Stimulated activated CD8-positive, alpha-beta memory T cell treated with anti-CD3 and anti-CD28 coated beads, Interleukin-7, amount 100 ng/mL, for 1 hour (primary cell): ENCODE measurements at places on chromosomes 11 and 22.

DNA sequence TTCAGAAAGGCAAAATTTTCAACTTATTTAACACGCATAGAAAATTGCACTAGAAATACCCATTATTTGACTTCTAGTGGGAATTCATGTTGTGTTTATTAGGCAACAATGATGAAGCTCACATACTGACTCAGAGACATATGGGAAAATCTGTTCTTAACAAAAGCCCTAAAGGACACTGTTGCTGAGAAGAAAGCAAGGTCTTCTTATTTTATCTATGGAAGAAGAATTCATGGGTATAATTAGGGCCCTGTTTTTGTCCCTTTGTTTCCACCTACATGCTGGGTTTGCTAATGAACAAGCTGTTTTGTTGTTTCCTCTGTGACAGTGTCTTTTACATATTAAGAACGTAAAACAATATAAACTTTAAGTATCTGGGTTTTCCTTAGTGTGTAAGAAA, 606.7 kb upstream of the ARHGAP42 start:
- DNase-seq = no peak

DNA sequence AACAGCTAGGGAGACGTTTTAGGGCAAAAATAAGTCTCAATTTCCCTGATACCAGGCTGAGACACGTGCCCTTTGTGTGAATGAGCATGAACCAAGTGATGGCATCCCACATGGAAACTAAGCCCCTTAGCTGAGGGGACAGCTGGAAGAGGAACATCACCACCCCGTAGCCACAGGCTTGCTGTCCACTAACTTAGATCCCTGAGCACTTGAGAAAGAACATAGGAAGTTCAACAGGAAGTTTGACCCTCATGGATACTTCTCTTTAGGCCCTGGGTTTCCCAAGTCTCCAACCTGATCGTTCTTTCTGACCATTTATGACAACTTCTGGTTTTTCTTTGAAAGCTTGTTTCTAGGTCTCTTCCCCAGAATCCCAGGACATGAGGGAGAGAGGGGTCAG, 11.6 kb upstream of the CKAP5 start:
- no peak for DNase-seq

GRCh38 chr22:42811459-42811858, 45.6 kb downstream of the ARFGAP3 start:
- no peak for DNase-seq

- DNase-seq = no peak
Observed at GRCh38 chr11:5621580-5621979, 3.2 kb upstream of the TRIM34 start.

GRCh38 chr22:32005453-32005852, 37.6 kb upstream of the SLC5A1 start:
- no peak for DNase-seq

- DNase-seq = no peak
Observed at GRCh38 chr22:22406445-22407027, 102.0 kb downstream of the ZNF280B start.

DNA sequence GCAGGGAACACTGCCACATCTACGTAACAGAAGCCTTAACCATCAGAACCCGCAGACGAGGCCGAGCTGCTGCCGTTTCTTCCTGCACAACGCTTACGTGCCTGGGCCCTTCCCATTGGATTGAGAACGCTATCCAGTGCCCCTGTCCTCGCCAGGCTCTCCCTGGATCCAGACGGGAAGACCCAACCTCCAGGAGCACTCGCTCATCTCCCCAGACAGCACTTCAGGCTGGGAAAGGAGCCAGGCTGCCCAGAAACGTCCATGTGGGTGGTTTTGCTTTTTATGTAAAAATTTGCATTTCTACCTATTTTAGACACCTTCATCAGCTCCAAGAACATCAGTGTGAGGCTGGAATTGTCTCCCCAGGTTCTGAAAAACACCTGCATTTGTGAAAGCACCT, 7.3 kb upstream of the CRYBB3 start:
- no peak for DNase-seq

DNA sequence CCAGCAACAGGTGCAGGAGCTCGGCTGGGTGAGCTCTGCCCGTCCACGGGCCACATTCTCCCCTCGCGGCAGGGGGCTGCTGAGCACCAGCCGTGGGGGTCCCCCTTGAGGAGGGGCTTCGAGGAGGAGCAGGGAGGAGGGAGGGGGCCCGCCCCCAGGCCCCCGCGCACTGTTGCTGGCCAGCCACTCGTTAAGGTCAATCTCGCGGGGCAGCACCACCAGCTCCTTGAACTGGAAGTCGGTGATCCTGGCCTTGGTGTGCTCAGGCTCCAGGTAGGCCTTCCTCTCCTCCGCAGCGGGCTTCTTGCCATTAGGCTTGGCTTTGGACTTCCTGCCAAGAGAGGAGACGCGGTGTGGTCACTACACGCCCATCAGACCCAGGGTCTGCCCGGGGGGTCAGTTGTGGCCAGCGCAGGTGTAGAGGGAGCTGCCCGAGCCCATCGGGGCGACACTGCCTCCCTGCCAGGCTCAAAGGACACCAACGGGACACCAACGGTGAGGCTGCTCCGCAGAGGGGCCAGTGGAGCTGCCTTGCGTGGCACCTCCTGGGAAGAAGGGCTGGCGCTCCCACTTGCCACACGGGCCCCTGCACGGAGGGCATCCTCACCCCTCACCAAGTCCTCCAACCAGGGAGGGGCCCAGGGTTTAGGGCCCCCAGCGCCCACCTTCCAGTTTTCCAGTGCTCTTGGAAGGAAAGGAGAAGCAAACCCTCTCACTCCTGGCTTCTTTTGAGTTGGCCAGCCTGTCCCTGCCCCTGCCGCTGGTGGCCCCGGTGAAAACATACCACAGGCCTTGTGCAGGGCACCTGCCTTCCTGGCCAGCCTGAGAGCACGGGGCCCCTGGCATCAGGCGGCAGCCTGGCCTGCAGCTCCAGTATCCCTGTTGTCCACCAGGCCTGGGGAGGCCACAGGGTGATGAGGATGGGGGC, 5.8 kb downstream of the MOB2 start:
- no peak for DNase-seq

DNA sequence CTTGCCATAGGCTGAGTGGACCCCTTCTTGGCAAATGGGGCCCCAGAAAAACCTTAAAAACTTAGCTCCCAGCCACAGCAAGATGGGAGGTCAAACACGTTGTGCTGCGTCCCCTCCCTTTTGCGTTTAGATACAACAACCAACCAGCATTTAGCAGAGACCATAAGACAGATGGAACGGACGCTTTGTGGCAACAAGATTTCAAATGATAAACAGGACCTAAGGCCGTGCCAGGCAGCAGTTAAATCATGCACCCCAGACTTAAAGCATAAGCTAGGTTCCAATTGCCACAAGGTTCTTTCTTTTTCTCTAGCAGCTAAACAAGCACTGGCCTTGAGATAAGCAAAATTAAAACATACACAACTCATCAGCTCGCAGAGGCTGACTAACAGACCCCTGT, 39.4 kb upstream of the NTM start:
- no peak for DNase-seq

- DNase-seq = no peak
Observed at GRCh38 chr11:68988491-68988890, 7.7 kb upstream of the MRGPRD start.

GRCh38 chr11:16959602-16960001, 54.6 kb downstream of the PLEKHA7 start:
- no peak for DNase-seq

- no peak for DNase-seq
Observed at GRCh38 chr11:76424379-76424778, 20.4 kb upstream of the EMSY start.

DNA sequence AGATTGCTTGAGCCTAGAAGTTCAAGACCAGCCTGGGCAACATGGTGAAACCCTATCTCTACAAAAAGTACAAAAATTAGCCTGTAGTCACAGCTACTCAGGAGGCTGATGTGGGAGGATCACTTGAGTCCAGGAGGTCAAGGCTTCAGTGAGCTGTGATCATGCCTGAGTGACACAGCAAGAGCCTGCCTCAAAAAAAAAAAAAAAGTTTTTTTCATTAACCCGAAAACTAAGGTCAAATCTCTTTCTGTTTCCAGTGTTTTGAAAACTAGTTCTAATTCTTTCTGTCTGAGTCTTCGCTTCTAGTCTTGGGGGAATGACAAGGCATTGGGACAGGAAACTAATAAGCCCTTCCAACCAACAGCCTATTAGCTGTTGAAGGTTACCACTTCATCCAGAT, 57.6 kb downstream of the LIF start:
- DNase-seq = no peak

DNA sequence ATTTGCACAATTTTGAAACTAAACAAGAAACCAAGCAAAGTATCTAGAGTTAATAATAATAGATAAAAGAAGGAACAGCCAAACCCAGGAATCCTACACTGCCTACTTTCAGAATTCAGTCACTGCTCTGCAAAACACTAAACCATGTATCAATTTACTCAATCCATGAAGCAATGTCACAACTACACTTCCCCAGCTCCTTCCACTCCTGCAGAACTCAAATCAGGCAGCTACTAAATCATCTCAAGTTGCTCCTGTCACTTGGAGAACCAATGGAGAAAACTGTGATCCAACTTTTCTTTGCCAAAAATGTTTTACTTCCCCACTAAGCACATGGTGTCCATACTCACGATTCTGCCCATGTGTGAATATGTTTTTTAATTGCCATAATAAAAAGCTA, 24.9 kb upstream of the C11orf58 start:
- no peak for DNase-seq

- no peak for DNase-seq
Observed at GRCh38 chr11:94525546-94526324, 13.5 kb downstream of the C11orf97 start.

GRCh38 chr11:69000391-69000790, 12.7 kb downstream of the MRGPRF start:
- no peak for DNase-seq

- DNase-seq = no peak
Observed at GRCh38 chr11:129880311-129880710, 15.1 kb downstream of the NFRKB start.

- DNase-seq = no peak
Observed at GRCh38 chr11:117796456-117796871, 552 bp downstream of the DSCAML1 start.

DNA sequence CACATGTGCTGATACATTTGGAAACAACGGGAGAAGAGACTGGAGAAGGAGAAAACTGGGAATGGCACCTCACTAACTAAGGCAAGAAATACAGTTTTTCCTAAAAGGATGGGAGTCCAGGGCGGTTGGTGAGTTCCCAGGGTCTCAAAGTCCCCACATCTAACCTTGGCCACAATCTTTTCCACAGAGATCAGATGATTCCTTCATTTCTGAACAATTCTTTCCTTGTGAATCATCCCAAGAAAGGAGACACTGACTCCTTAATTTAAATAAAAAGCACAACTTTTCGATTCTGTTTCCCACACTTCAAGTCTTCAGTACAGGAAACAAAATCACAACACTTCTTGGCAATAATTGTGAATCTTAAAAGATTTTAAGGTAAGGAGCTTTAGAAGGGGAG, 384.7 kb downstream of the DCDC1 start:
- no peak for DNase-seq

DNA sequence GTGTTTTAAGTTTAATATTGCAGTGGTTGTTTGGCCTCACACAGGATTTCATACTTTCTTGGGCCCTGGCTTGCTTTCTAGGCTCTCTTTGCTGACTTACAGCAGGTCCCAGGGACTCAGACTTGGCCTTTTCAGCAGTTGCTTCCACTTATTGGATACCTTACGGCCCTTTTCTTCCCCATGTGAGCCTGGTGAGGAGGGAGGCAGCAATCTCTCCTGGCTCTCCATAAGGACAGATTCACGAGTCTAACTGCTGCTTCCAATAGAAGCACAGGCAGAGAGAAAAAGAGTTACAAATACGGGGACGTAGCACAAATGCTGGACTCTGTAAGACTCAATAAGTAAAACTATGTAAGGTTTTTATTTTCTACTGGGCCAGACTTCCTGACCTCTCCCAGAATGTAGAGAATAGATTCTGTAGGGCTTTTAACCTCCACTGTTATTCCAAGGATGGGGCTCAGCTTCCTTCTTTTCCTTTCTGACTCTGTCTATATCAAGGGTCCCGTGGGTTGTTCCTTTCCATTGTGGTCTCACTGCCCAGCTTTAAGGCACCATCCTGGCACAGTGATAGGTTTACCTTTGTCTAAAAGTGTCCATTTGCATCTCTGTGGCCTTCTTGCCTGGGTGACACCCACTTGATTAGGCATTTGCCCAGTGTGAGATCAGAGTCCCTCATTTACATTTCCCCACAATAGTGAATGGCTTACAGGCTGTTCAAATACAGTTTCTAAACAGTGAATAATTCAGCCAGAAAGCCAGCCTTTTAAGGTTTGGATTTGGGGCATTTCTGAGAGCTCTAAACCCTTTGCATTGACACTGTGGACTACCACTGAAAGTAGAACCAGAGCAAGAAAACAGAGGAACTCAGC, 92.8 kb downstream of the RASSF10 start:
- no peak for DNase-seq

DNA sequence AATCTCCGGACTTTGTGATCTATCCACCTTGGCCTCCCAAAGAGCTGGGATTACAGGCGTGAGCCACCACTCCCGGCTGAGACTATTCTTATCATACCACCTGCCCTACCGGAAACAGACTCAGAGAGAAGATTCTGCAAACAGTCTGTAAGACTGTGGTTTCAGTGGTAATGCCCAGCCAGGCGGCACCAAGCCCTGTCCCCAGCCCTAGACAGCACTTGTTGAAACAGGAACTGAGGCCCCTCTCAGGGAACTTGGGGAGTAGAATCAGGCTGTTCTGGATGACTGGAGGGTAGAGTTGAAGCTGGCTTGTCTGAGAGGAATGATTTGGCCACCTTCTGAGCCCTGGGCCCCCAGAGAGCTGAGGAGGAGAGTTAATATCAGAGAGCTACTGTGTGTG, 1.3 kb upstream of the INSC start:
- no peak for DNase-seq

DNA sequence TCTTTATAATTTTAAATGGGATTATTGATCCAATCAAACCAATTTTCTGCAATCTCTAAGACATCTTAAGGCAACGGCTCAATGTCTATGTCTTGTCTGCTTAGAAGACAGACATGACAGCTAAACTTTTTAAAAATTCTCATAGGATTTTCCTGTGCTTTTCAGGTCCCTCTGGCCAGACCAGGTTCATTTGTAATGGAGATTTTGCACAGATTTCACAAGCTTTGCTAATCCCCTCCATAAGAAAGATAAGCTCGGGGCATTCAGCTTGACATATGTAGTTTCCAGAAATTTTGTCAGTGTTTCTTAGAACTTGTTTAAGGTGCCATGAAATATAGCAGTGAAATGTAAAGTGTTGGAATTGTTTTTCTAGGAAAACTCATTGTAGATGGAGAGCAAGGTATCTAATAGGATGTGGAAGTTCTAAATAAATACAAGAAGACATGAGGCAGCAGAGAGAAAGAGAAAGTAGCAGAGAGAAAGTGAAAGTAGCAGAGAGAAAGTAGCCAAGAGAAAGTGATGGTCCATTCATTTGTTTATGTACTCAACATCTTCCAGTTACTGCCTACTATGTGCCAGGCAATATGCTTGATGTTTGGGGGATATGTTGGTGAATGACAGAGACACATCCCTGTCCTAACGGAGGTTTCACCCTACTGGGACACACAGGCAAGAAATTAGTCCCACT, 219.1 kb upstream of the ARHGAP42 start:
- DNase-seq = no peak
